ENCODE measurements at places on chromosomes 7 and 10. TPM values are rescaled to one million over a fixed set of nuclear protein-coding genes. Genes with fewer than 3 reads are reported as not detected.

Gene ZNF488
- total RNA-seq, result 1.8 TPM

Gene ZNF727
- 4.0 TPM for total RNA-seq

Gene LIPK
- not detected for total RNA-seq

Gene ERVW-1
- total RNA-seq, result not detected

Gene LOXL4
- 4.9 TPM for total RNA-seq

Gene FGFR2
- 135 TPM for total RNA-seq

GRCh38 chr10:71112138-71112785 lies 100.1 kb upstream of the UNC5B start:
- no peak for DNase-seq

- DNase-seq, result no peak
Measured at GRCh38 chr10:14787938-14788337, 13.2 kb upstream of the FAM107B start.

GRCh38 chr10:111481261-111481826 lies 404.5 kb downstream of the ADRA2A start:
- DNase-seq, result no peak

DNA sequence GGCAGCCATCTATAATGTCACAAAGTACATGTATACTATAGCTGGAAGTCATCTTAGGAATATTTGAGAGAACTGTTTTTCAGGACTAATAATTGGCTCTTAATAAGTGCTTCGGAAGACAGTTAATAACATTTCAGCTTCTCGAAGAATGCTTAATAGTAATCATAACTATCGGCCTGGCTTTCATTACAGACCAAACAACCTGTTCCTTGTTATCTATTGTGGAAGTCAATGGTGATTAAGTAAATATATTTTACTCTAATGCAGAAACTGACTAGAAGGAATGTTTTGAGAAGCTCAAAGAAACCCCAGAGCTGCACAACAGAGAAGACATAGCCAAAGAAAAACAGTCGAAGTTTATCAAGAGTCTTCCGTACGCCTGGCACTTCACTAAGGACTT lies 106.8 kb upstream of the FAM133B start:
- DNase-seq, result no peak

DNA sequence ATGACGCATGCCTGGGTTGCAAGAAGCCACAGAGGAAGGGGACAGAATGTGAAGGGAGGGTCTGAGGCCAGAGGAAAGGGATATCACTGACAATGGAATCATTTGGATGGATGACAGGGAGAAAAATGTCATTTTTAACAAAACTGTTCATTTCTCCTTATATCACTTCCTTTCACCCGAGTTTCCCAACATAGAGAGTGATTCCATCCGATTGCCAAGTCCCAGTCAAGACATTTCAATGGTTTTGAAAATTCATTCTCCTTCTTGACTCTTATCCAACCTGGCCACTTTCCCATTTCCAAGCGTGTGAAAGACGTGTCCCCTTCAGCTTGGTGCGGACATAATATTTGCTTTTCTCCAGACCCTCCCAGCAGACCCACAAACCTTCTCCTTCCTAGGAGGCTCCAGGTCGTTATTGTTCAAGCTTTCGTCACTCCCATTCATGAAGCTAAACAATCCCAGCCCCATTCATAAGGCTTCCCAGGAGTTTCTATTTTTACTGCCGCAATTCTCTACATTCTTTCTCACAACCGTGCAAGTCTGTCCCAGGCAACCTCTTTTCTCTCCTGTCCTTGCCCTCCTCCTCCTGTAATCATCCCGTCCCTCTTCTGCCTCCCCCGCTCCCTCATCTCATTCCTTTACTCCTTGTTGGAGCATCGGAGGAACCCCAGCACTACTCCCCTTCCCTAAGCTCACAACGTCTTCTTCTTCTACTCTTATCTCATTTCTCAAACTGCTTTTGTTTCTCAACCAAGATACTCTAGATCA lies 301.3 kb upstream of the KLF6 start:
- no peak for DNase-seq

DNA sequence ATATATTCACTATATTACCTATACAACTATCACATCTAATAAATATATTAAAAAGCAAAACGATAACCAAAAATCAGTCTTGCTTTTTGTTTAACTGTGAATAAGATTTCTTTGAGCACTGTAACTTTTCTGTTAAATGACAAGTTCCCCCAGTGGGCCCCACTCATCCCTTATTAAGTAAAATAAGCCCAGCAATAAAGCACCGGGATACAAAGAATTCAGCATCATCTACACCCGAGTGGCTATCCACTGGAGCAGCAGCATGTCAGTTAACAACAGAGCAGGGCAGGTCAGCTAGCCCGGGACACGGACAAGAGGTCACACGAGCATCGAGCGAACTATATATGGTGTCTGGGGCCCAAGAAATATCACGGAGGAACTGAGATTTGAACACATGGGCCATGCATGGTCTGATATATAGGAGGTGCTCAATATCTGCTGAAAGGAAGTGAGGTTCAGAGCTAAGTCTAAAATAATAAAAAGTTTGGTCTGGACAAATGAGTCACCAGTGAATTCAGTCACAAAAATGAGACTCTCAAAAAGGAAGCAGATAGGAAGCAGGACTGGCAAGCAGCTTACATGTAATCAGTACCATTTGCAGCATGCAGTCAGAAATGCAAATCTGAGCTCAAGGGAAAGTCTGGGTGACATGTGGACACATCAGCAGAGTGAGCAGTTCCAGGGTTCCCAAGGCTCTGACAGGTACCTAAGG lies 4.1 kb downstream of the ERCC6 start:
- no peak for DNase-seq

GRCh38 chr7:80311313-80311712 lies 176.7 kb downstream of the GNAI1 start:
- DNase-seq, result no peak

DNA sequence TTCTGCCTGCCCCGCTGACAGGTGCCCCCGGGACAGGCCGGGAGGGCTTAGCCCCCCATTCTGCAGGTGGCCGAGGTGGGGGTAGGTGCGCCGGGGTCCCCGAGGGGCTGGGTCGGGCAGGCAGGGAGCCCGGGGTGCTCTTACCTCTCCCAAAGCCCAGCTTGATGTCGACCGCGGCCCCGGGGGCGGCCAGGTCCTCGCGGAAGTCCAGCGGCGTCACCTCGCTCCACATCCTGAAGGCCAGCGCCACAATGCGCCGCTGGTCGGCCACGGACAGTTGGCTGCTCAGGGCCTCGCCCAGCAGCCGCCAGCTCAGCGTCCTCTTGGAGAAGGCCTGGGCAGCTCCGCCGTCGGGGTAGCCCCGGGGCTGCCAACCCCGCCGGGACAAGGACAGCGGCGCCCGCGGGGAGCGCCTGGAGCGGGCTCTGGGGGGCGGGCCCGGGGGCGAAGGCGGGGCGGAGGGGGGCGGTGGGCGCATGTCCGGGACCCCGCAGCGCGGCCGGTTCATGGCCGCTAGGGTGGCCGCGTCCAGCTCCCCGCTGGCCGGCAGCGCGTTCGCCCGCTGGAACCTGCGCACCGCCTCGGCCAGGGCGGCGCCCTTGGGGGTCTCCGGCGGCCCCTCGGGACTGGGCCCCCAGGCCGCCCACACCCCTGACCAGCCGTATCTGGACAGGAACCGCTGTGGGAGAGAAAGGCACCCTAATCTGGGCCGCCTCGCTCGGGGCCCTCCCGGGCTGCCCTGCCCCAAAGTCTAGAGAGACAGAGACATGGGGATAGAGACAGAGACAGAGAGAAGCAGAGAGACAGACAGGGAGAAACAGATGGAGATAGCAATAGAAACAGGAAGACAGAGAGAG lies 1.7 kb downstream of the MMP21 start:
- no peak for DNase-seq

- no peak for DNase-seq
Measured at GRCh38 chr10:126175641-126176262, 212.5 kb downstream of the ADAM12 start.

GRCh38 chr10:121926671-121927317 lies 1.0 kb downstream of the ATE1 start:
- DNase-seq, result no peak

- peak; percentile 79 for DNase-seq
Measured at GRCh38 chr7:98418636-98419315, 17.9 kb upstream of the BAIAP2L1 start.

DNA sequence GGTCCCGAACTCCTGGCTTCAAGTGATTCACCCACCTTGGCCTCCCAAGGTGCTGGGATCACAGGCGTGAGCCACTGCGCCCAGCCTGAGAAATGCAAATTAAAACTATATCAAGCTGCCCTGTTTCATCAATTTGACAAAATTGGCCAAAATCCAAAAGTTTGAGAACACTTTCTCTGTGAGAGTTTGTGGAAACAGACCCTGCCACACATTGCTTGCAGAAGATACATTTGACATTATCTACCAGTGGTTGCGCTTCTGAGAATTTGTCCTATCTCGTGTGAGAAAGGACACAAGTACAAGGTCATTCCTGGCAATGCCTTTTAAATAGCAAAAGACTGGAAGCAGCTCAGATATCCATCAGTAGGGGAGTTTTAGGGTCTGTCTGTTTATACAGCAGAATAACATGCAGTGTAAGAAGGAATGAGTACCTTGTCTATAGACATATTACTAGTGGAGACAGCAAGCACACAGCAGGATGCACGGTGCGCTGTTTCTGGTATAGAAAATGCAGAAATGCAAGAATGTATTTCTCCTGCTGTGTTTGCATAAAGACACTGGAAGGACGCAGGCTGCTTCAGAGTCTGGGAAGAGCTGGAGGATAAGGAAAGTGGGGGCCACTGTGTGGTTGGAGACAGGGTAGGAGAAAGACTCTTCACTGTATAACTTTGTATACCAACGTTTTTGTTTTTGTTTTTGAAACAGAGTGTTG lies 4.3 kb downstream of the LHPP start:
- DNase-seq, result no peak

Measured in mucosa of gallbladder (tissue), 1 donor.